ENCODE measurements at places on chromosomes 3 and 15.

DNA sequence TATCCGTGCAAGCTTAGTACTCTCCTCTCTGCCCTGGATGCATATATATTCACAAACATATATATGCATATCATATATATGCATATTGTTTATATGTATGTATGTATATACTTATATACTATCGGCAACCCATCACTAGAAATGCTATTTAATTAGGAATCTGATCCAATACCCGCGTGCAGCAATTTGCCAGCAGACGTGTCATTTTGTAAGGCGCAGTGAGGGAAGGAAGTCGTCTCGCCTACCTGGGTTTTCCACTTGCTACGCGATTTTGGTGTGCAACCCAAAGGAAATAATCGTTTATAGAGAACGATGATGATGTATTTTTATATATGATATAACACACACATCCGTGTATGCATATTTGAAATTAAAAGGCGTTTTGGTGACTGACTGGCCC, 5.6 kb upstream of the FEZF2 start:
- no peak for DNase-seq

DNA sequence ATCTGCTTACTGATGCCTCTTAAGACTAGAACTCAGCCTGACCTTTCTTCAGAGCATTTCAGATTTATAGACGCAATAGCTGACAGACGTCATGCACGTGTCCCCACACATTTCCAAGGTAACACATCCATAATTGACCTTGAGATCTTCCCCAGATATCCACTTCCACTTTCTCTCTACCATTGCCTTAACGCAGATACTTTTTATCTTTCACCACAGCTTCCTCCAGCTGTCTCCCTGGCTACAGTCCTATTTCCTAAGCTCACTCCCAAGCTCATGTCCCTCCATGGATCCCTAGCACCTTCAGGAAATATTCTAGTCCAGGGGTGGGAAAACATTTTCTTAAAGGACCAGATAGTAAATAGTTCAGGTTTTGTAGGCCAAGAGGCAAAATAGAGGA, 173.0 kb upstream of the MITF start:
- DNase-seq = no peak

GRCh38 chr15:88202231-88202630, 54.3 kb downstream of the NTRK3 start:
- no peak for DNase-seq

DNA sequence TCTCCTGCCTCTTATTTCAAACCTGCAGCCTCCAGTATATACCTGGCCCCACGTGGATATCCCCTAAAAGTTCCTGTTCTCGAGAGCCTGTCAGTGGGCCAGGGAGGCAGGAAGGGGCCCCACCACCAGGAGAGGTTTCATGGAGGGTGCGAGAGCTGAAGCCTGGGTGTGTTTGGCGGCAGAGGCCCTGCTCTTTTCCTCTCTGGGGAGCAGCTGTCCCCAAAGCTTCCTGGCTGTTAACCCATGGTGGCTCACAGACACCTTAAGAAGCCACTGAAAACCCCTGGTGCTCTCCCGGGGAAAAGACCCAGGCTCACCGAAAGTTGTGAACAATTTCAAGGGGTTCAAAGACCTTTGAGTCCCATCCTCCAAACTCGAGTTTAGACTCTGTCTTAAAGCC, 1.1 kb downstream of the PRRT3 start:
- DNase-seq = no peak

DNA sequence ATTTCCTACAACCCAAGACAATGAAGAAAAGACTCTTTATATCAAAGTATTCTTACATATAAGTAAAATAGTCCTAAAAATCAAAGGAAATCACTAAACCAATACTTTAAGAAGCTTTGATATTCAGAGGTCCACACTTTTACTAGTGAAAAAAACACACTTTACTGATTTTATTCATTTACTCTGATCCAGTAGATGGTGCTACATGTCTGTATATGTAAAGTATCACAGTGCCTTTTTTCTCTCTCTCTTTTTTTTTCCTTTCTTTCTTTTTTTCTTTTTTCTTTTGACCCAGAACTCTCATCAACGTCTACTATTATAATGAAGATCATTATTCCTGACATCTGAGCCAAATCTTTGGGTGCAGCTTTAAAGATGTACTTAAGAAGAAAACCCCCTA, 10.8 kb upstream of the CCDC39 start:
- DNase-seq = no peak

Measured in activated T-helper 1 cell treated with anti-CD3 and anti-CD28 coated beads, Interleukin-2, amount 50 U/mL, for 16 hours (primary cell).